ENCODE measurements at places on chromosomes 3 and 15.

DNA sequence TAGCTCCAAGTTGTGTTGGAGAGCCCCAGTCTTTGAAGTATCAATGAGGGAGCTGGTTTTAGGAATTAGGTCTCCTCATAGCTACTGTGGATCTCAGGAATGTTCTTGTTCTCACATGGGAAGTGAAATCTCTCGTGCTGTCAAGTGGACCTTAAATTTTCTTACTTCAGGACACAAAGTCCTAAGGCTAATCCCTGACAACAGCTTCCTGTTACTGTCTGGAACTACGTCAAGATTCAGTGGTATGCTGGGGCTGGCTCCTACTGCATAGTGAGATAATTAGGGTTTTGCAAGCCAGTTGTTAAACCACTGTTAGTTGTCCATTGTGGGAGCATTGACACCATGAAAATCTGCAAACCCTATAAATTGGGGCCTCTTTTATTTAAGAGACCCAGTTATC is 22.8 kb downstream of the MESP1 start:
- no peak for DNase-seq

DNA sequence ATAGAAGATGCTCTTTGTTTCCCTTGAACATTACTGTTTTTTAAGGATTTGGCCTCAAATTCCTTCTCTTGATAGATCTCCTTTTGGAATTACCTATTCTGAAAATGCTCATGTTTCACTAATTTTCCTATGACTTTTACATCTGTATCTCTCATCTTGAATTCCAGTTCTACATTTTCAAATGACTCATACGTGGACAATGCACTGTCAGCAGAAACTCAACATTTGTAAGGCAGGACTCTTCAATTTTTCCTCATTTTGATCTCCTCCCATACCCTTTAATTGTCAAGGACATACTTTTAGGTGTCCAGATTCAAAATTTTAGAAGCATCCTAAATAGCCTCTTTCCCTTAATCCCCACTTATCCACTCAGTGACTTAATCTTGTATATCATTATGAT is 341.0 kb upstream of the RASGRP1 start:
- no peak for DNase-seq

GRCh38 chr3:35784169-35784568 is 144.8 kb downstream of the ARPP21 start:
- DNase-seq, result no peak

DNA sequence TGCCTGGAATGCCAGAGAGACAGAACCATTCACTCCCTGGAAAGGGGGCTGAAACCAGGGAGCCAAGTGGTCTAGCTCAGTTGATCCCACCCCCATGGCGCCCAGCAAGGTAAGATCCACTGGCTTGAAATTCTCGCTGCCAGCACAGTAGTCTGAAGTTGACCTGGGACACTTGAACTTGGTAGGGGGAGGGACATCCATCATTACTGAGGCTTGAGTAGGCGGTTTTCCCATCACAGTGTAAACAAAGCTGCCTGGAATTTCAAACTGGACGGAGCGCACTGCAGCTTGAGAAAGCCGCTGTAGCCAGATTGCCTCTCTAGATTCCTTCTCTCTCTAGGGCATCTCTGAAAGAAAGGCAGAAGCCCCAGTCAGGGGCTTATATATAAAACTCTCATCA is 310.7 kb upstream of the DPPA4 start:
- no peak for DNase-seq

DNA sequence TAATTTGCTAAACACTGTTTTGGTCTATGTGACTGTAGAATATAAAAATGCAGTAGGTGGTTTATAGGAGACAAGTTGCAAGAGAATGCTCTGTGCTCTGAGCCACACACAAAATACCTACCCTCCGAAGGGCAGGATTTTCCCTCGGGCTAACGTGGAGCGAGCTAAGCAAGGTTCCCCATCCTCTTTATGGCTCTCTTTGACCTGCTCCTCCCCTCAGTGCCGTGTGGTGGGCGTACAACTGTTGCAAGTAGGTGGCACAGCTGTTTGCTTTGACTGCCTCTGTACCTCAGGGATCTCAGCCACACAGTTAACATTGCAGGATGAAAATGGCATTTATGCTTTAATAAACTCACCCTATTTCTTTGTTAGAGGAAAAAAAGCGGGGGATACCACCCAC is 339.1 kb downstream of the SATB1 start:
- no peak for DNase-seq

GRCh38 chr3:40969341-40969740 is 230.0 kb upstream of the CTNNB1 start:
- no peak for DNase-seq

- DNase-seq, result no peak
Measured at GRCh38 chr15:35349916-35350315, 196.0 kb downstream of the DPH6 start.

DNA sequence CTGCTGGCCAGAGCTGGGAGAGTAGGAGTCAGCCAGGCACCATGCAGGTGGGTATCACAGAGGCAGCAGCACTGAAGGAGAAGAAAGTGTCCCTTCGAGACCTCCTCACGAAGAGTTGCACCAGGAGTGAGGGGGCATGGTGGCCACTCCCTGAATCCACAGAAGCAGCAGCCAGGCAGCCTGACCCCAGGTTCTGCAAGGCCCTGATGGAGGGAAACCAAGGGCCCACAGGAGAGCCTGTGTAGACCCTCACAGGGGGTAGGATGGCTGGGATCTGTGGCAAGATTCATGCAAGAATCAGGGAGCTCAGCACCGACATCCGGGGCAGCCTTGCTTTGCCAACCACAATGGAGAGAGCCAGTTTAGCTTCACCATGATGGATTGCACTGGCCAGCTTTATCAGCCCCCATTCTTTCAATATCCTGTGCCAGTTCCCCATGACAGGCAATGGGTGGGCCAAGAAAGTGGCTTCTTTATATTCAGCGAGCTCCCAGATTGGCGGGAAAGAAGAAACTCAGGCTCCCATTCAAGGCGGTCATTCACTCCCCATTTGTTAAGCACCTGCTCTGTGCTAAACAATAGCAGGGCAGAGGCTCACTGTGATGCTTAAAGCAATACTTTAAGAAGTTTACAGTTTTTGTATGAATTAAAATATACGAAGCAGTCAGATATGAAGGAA is 33.5 kb upstream of the TBC1D21 start:
- DNase-seq, result no peak

All from stimulated activated CD4-positive, alpha-beta T cell treated with anti-CD3 and anti-CD28 coated beads, Interleukin-15, amount 100 ng/mL, for 1 hour (primary cell).